ENCODE measurements at places on chromosomes 7 and 10. TPM values are rescaled to one million over a fixed set of nuclear protein-coding genes. Genes with fewer than 3 reads are reported as not detected.

Gene WDR86
- total RNA-seq: 0.41 TPM

Gene LIPK
- total RNA-seq: not detected

Gene GIMAP7
- total RNA-seq: 21.4 TPM

Gene ACHE
- 0.73 TPM for total RNA-seq

Gene CTAGE15
- total RNA-seq: not detected

Gene SAMD8
- total RNA-seq: 21.9 TPM

DNA sequence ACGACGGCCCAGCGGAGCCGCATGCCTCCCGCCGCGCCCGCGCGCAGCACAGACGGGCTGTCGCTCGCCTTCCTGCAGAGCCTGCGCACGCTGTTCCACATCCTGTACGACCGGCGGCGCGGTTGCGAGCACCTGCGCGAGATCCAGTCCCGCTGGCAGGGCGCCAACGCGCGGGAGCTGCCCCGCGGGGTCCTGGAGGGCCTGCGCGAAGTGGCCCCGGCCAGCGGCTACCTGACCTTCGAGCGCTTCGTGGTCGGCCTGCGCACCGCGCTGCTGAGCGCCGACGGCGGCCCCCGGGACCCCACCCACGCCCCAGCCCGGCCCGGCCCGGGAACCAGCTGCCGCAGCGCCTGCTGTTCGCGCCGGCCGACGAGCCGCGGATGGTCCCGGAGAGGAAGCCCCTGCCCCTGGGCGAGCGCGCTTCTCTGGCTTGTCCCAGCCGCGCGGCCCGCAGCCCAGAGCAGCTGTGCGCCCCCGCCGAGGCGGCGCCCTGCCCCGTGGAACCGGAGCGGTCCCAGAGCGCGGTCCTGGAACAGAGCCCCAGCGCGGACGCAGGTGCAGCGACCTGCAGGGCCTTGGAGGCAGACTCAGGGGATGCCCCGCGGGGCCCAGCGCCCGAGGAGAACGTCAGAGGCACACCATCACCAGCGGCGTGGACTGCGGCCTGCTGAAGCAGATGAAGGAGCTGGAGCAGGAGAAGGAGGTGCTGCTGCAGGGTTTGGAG lies 25.3 kb upstream of the ZNF716 start:
- no peak for DNase-seq

- peak; percentile 7 for DNase-seq
Observed at GRCh38 chr7:131568970-131569369, 12.5 kb upstream of the PODXL start.

- DNase-seq: no peak
Observed at GRCh38 chr7:107833684-107834106, 30.7 kb upstream of the SLC26A3 start.

DNA sequence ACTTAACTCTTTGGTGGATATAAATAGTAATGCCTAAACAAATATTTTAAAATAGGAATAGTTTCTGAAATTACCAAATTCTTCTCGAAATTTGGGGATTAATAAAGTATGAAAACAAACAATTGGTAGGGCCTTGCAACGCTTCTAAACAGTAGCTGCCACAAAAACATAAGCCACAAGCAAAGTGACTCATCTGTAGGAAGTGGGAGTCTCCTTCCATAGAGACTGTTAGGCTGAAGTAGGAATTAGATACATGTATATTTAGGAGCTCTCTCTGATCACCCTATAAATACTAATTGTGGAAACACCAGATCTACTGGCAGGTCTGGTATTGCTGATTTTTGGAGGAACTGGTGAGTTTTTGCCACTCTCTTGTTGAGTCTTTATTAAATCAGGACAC lies 5.7 kb upstream of the LMOD2 start:
- no peak for DNase-seq

DNA sequence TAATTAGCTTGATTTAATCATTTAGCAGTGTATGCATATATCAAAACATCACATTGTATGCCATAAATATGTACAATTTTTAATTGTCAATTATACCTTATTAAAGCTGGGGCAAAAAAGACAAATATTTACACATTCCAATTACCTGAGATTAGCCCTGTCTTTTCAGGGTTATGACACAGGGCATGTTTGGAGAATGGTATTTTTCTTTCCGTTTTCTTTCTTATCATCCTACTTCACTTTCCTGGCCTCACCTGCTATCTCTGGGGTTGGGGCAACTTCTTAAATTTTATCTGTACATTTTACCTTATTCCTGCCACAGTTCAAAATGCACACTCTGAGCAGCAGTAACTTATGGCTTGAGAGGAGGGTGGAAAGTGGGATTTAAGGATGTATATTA lies 285.9 kb downstream of the DOCK4 start:
- DNase-seq: no peak

GRCh38 chr10:92965314-92965713 lies 95.3 kb upstream of the CYP26C1 start:
- no peak for DNase-seq

DNA sequence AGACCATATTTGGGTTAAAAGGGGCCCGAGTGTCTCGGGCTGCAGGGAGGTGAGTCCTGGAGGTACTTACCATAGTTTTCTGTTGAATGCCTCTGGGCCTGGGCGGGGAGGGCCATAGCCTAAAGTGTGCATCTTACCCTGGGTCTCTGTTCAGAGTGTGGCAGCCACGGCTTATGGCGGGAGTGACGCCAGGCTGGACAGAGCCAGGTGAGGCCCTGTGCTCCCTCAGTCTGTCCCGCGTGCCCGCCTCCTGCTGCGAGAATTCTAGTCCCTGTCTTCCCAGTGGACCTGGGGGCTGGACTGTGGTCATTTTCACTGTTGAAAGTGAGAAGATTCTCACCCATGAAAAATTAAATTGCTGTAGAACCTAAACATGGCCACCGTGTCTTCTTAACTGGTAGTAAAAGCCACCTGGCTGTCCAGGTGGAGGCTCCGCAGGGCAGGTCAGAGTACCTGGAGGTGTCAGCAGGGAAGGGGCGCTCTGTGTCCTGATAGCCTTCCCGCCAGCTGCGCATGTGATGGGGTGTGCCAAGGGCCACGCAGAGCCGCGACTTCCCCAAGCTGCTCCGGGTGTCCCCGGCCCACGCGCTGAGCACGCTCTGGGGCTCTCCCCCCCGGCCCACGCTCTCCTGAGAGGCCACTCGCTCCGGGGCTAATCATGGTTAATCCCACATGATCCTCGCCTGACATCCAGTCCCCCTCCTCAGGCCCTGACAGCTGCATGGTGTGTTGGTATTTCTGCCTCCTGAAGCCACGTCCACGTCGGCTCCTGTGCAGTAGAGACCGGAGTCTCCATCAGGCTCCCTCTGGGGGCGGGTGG lies 20.3 kb downstream of the INPP5A start:
- no peak for DNase-seq

GRCh38 chr7:117308891-117309290 lies 14.0 kb downstream of the WNT2 start:
- DNase-seq: no peak

- DNase-seq: no peak
Observed at GRCh38 chr7:70781922-70782311, 350.0 kb upstream of the GALNT17 start.

GRCh38 chr7:140016540-140016939 lies 46.2 kb downstream of the PARP12 start:
- no peak for DNase-seq

DNA sequence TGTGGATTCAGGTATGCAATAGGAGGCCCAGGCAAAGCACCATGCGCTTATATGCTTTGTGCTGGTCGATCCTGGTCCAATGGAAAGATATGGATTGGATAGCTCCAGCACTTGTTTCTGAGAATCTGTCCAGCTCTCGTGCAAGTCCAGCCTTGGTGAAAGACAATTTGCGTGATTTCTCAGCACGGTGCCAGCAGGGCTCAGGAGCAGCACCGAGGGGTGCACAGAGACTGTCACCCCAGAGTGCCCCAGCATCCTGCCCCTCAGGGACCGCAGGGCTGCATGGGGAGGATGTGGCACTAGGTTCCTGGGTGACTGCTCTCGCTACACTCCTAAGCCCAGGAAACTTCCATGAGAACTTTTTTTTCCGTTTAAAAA lies 225.2 kb downstream of the WDR37 start:
- no peak for DNase-seq

- no peak for DNase-seq
Observed at GRCh38 chr10:98832738-98833137, 386.0 kb upstream of the HPS1 start.

- DNase-seq: no peak
Observed at GRCh38 chr7:5143106-5143505, 46.9 kb upstream of the WIPI2 start.

GRCh38 chr10:86681047-86681446 lies 12.7 kb downstream of the LDB3 start:
- peak; percentile 84 for DNase-seq

DNA sequence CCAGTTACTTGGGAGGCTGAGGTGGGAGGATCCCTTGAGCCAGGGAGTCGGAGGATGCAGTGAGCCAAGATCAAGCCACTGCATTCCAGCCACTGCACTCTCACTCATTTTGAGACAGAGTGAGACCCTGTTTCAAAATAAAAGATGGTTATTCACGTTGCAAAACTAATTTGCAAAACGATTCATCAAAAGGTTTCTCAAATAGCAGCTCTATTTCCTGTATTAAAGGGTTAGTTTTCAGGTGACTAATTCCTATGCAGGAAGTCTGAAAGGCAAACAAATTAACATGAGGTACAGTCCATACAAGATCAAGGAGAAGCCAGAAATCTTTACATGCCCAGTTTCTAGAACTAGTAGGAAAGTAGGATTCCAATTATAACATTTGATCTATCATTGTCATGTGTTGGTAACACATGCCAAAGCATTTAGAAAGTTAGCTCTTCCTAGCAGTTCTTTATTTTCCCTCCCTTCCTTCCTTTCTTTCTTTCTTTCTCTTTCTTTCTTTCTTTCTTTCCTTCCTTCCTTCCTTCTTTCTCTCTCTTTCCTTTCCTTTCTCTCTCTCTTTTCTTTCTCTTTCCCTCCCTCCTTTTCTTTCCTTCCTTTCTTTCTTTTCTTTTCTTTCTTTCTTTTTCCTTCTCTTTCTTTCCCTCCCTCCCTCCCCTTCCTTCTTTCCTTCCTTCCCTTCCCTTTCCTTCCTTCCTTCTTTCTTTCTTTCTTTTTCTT lies 49.3 kb downstream of the DENND2A start:
- DNase-seq: no peak

DNA sequence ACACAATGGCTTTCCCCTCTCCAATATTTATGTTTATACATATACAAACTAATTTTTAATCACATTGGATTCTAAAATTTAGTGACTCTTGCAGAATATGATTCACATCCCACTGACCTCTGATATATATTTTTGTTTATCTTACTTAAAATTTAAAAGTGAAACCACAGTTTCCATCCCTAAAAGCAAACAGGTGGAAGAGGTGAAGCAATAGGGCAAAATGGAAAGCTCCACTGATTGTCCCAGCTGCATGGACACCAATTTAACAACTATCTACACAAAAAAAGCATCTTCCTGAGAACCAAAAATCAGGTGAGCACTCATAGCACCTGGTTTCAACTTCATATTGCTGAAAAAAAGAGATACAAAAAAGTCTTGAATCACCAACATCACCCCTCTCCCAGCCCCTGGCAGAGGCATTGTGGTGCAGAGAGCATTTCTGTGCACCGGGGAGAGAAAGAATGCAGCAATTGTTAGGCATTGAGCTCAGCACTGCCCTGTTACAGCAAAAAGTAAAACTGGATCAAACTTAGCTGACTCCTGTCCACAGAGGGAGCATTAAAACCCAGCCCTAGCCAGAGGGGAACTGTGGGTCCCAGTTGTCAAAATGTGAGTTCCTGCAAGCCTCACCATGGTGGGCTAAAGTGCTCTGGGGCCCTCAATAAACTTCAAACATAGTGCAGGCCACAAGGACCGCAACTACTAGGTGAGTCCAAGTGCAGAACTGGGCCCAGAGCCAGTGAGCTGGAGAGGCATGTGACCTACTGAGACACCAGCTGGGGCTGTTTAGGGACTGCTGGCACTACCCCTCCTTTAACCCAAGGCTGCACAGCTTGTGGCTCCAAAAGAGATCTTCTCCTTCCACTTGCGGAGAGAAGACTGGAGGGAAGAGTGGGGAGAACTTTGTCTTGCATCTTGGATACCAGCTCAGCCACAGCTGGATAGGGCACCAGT lies 92.1 kb downstream of the SIRT1 start:
- DNase-seq: peak; percentile 73

- DNase-seq: no peak
Observed at GRCh38 chr10:3478632-3479240, 306.2 kb upstream of the PITRM1 start.

Measured in Right ventricle myocardium inferior (tissue), 1 donor.